ENCODE measurements at places on chromosomes 12 and 14.

GRCh38 chr12:127064207-127064606, 1202.8 kb upstream of the TMEM132C start:
- no peak for DNase-seq

GRCh38 chr14:99391671-99392070, 89.0 kb downstream of the SETD3 start:
- no peak for DNase-seq

DNA sequence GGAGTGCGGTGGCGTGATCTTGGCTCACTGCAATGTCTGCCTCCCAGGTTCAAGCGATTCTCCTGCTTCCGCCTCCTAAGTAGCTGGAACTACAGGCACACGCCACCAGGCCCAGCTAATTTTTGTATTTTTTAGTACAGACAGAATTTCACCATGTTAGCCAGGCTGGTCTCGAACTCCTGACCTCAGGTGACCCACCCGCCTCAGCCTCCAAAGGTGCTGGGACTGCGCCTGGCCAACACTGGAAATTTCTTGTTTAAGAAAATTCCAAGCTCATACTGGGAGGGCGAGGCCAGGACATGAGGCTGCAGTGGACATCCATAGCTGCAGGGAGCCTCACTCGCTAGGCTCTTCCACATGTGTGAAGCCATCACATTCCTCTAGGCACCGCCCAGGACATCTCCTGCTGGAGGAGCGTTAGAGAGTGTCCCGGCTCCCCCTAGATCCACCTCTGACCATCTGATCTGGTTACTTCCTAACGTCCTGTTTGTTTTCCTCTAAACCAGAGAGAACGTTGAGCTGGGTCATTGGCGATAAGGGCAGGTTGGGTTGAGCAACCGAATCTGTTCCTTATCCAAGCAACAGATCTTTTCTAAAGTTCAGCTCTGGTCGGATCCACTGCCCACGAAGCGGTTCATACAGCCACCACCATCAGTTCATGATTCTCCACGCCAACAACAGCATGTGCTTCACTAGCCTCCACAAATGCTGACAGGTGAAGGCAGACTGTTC, 108.2 kb upstream of the MED13L start:
- no peak for DNase-seq

DNA sequence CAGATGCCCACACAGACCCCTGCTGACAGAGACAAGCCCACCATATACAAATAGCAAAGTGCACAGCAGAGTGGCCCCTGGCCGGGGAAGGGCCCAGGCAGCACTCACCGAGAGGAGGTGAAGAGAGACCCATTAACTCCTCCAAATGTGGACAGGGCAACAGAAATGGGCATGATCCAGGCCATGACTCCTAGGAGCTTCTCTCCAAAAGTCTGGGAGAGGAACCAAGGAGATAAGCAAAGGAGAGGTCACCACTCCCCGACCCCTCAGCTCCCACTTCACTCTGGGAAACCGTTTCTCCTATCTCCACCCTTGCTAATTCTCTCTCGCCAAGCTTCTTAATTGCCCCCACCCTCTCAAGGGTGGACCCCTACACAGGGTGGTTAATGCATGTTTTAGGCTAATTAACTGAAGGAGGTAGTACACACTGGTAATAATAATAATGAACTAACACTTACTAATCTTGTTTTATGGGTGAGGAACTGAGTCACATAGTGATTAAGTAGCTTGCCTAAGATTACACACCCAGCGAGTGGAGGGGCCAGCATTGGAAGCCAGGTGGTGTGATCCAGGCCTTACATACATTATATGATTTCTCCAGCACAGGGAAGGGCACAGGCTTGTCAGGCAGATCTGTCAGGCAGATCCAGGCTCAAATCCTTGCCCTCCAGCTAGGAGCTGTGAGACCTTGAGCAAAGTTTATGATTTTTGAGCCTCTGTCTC, 18.9 kb upstream of the CEBPE start:
- DNase-seq, result no peak

DNA sequence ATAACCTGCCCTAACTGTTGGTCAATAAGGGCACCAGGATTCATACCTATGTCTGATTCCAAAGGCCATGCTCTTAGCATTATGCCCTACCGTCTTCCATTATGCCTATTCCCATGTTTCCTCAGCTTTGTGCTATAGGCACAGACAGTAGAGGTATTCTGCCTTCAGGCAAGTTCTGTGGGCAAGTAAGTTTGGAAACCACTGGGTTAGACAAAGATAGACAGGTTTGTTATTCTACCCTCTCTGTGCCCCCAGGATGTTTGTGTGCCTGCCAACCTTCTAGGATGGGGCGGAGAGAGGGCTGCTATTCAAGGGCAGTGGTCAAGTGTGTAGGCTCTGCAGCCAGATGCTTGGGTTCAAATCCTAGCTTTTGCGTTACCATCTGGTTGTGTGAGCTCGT, 4.6 kb downstream of the RAPGEF3 start:
- DNase-seq, result no peak

DNA sequence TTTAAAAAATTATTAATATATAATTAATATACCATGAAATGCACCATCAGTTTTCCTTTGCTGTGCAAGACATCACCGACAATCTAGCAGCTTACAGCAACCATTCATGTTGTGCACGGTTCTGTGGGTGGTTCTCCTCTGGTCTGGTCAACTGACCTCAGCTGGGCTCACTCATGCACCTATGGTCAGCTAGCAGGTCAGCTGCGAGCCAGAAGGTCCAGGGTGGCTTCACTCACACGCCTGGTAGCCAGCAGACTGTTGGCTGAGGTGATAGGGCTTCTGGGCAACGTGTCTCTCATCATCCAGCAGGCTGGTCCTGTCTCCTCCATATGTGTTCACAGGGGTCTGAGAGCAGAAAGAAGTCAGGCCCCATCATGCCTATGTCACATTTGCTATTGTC, 210.4 kb downstream of the KIF26A start:
- no peak for DNase-seq

GRCh38 chr12:94516985-94517384, 57.3 kb upstream of the CEP83 start:
- no peak for DNase-seq

DNA sequence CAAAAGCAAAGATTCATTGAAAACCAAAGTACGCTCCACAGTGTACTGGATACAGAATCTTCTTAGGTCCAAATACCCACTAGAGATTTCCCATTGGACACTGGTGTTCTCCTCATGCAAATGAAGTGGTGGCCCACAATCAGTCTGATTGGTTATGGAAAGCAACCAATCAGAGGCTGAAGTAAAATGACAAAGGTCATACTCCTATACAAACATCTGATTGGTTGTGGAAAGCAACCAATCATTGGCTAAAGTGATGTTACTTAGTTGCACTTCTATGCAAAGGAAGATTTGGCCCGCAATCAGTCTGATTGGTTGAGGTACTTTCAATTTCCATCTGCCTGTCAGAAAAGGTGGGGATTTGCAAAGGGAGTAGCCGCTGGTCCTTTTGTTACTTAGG, 1.3 kb upstream of the WASHC3 start:
- DNase-seq, result no peak

DNA sequence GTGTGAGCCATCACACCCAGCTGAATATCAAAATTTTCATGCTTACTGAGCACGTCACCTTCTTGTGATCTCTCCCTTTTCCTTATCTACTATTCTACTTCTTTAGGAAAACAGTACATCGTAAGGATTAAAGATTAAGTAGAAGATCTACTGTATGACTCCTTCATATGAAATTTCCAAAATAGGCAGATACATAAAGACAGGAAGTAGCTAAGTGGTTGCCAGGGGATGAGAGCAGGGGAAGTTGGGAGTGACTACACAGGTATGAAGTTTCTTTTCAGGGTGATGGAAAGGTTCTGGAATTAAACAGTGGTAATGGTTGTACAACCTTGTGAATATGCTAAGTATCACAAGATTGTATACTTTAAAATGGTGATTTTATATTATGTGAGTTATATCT, 36.5 kb upstream of the CERS5 start:
- no peak for DNase-seq

- DNase-seq, result no peak
Measured at GRCh38 chr12:100827901-100828520, 33.4 kb downstream of the ANO4 start.

DNA sequence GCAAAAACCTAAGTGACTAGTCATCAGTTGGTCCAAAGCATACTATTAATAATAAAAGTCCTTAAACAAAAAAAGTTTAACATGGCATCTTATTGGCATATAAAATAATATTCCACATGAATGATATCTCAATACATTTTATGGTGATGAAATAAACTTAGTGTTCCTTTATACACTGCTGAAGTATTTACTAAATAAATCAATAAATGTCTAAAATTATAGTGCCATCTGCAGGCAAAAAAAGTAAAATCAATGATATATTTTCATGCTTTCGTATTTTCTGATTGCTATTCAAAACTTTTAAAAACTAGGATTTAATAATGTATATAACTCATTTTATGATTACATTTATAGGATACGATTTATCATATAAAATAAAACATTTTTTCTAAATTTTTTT, 30.5 kb downstream of the PUS7L start:
- DNase-seq, result no peak

DNA sequence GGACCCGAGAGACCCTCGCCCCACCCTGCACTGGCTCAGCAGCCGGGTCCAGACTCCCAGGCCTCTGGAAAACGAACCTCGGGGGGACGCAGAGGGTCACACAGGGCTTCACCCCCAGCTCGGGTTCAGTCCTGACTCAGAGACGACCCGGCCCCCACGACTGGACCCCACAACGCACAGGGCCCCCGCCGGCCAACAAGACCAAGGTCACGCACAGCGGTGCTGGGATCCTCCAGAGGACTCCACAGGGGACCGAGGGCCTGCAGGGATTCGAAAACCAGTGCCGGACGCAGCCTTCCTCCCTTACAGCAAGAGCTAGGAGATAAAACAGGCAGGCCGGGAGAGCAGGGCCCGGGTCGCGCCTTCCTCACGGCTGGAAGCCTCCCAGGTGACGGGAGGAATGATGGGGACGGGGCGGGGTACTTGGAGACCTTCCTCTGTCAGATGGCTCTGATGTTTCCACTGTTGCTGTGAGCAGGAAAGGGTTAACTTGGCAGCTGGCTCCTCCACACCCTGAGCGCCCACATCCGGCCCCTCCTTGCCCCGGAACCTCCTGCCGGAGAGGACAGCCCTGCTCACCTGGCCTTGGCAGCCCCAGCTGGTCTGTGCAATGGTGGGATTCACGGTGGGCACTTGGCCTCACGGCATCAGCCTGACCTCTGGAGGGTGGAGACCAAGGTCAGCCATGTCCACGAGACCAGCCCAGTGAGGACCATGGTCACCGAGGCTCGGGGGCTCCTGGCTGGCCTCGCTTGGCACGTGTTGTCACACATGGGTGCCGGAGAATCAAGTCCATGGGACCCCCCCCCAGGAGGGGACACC, 46.2 kb downstream of the GALNT9 start:
- no peak for DNase-seq

- no peak for DNase-seq
Measured at GRCh38 chr12:92191061-92191460, 45.4 kb upstream of the BTG1 start.

GRCh38 chr14:58465421-58465820, 37.9 kb downstream of the KIAA0586 start:
- DNase-seq, result no peak

DNA sequence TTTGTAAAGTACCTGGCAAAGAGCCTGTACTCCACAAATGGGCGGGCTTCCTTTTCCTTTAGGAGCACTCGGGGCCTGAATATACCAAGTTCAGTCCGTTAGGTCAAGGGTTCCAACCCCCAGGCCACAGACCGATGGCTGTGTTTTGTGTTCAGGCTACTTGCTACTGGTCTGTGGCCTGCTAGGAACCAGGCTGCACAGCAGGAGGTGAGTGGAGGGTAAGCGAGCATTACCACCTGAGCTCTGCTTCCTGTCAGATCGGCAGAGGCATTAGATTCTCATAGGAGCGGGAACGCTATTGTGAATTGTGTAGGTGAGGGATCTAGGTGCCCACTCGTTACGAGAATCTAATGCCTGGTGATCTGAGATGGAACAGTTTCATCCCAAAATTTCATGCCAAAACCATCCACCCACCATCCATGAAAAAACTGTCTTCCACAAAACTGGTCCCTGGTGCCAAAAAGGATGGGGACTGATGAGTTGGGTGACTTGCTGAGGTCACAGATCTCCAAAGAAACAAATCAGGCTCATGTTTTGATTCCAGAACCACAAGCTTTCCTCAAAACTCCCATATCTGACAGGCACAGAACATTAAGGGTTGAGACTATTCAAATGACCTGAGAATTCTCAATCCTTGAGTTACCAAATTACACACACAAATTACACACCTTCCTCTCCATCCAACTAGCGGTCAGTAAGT, 4.2 kb downstream of the CSRP2 start:
- no peak for DNase-seq

GRCh38 chr12:77999074-77999715, 168.5 kb downstream of the NAV3 start:
- peak; percentile 74 for DNase-seq

- DNase-seq, result no peak
Measured at GRCh38 chr12:122086641-122087285, 8.2 kb downstream of the MLXIP start.

DNA sequence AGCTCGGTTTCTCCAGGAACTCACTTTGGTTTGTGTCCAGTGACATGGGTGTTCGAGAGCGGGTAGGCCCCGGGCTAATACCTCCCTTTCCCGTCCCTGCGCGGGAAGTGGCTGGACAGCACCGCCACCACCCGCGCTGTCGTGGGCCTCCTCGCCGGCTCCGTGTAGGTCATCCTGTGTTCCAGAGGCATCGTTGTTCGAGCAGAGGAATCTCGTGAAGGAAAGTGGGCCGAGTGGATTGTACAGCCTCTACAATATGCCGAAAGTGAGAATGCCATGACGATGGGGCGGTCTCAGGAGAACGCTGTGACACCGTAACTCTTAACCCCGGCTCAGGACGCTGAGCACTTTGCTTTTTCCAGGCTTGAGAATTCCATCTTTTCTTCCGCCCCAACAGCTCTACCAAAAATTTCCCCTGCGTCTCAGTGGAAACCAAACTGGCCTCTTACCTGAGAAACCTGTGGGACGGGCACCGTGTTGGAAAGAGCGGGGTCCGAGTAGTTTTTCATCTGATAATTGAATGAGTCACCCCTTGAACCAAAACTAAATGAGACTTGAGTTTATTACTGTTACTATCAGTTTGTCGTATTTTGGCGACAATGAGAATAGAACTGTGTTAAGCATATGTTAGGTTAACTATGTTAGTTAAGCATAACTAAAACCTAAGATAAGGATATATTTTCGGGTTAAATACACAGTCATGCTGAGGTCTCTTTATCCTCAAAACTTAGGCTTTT, 510 bp downstream of the EIF2S1 start:
- no peak for DNase-seq

DNA sequence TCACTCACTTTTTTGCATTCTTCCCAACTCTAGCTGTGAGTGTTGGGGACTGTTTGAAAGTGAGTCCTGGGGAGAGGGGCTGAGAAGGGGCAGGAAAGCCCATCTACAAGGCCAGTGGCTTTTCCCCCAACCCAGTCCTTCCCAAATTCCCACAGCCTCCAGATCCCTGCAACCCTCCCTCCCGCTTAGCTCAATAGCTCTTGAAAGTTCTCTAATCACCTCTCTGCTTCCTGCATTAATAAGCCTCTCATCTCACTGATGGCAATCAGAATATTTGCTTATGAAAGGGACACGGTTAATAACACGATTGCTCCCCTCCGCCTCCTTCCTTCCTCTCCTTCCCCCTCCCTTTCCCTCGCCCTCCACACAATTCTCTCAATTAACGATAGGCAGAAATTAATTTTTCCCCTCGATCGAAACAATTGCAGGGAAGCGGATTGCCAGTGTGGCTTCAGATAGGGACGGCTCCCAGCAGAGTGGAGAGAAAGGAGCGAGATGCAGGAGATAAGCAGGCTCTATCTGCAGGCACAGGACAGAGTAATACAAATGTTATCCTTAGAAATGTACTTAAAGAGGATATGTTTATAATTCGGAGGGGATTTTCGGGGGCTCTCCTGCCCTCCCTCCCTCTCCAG, 15.1 kb upstream of the GPATCH2L start:
- DNase-seq, result no peak

GRCh38 chr12:89732522-89732921, 23.9 kb upstream of the ATP2B1 start:
- no peak for DNase-seq
